ENCODE measurements at places on chromosomes 7 and 10.

GRCh38 chr7:128839751-128840177, 9.6 kb downstream of the FLNC start:
- no peak for DNase-seq

DNA sequence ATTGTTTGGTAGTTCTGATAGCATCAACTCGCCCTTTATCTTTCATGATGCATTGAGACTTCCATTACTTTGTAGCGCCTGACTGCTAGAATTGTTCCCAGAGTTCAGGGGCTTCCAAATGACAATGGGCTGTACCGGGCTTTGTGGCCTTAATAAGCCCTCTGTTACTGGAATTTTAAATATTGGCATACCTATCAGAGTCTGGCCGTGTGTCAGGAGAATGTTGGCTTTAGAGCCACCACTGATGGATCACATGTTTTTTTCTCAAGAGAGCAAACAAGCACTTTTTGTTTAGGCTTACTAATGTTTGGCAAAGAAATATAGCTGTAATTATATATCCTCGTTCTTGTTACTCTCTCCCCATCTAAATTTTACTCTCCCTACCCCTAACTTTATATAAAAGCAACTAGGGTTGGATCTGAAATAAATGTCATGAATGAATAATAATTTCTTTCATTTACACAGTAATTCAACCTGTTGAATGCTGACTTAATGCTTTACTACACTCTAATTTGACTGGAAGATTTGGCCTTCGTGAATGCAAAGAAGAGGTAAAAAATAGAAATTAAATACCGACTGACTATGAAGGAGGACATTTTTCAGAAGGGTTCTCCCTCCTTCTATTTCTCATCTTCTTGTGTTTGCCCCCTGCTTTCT, 396.7 kb downstream of the AUTS2 start:
- no peak for DNase-seq

- DNase-seq, result peak; percentile 79
Observed at GRCh38 chr10:132098539-132099388, 33.0 kb downstream of the JAKMIP3 start.

DNA sequence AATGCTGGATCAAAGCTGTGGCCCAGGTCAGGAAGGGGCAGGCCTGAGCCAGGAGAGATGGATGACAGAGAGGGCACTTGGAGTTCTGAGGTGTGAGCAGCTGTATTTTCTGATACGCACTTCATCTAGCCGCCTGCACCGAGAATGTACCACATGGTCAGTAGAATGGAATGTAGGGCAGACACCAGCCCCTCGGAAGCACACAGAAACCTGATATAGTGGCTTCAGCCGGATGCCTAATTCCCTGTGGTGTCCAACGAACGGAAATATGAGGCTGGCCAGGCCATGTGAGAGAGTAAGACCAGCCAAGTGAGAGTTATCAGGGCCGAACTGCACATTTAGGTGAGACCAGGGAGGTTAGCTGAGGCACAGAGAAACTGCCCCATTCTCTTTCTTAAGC, 46.7 kb upstream of the PLCE1 start:
- DNase-seq, result no peak

DNA sequence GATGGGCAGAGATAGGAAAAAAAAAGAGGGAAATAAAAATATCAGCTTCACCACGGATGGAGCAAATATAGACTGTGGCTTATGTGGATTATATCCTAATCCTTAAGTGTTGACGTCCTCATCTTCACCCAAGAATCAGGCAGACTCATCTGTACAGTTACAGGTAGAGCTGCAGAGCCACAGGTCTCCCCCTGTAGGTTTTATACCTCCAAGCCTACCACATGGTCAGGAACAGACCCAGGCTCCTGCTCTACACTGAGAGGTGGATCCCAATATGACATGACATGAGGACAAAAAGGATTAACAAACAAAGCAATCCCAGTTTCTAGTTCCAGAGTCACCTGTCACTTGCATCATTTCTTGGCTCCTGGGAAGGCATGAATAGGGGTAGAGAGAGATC, 400.8 kb downstream of the SEMA3D start:
- no peak for DNase-seq

DNA sequence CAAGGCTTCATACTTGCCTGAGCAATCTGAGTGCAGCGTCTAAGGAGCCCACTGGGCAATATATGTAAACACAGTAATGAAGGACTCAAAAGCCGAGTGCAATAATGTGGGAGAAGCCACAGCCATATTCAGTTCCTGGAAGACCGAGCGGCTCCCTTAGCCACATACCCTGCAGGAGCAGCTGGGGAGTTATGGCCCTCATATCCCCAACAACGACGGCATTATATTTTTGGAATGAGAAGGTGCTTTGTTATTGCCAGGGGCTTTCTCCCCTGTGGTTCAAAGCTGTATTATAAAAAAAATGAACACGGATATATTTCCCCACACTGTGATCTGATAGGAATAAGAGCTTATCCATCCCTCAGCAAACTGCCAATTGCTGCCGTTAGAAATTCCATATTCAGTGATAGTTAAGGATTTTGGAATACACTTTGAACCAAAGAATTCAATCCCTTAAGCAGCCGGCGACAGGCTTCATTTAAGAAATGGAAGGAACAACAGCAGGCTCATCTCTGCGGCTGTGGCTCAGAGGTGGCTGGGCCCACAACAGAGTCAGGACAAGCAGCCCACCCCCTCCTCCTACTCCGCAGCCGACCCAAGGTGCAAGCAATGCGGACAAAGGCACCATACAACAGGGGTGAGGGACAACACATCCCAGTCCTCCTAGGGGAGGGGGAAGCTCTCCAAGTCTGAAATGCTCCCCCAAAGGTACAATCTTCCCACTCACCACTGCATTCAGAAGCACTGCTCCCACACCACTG, 77.2 kb downstream of the TNS3 start:
- no peak for DNase-seq

- no peak for DNase-seq
Observed at GRCh38 chr10:13831711-13832141, 245.0 kb downstream of the PRPF18 start.

All from mesenteric fat pad (tissue), 1 donor.